ENCODE measurements at places on chromosomes 11 and 22.
A peak's percentile ranks its signal among the peaks of the same experiment; 100 is the strongest.

DNA sequence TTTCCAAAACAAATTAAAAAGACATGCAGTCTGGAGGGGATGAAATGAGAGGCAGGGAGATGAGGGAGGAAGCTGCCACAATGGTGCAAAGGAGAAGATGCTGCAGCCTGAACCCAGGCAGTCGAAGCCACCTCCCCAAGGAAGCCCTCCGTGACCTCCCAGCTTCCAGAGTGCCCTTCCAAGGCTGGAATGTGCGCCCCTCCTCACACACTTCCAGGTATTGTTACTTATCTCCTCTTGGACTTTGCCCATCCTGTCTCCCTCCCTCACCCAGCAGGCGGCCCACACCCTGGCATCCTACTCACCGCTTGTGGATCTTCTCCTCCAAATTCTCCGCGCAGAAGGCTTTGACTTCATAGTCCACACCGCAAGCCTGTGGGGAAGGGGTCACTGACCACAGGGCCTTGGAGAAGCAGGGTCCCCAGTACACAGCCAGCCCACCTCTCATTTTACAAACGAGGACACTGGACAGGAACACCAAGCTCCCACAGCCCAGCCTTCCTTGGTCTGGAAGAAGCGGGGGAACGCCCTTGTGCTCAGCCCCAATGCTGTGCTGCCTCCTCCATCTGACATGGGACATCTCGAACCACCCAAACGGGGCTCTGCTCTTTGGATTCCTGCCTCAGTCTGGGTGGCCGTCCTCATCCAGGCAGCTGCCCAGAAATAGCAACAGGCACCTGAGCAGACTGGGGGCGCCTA lies 40.3 kb downstream of the TPBGL start:
- no peak for DNase-seq

GRCh38 chr11:122882189-122882856 lies at the start of gene JHY:
Gene JHY (plus strand): TSS chr11:122882759. CDS start chr11:122885850, 3,091 bp downstream.
- peak; percentile 24 for DNase-seq

DNA sequence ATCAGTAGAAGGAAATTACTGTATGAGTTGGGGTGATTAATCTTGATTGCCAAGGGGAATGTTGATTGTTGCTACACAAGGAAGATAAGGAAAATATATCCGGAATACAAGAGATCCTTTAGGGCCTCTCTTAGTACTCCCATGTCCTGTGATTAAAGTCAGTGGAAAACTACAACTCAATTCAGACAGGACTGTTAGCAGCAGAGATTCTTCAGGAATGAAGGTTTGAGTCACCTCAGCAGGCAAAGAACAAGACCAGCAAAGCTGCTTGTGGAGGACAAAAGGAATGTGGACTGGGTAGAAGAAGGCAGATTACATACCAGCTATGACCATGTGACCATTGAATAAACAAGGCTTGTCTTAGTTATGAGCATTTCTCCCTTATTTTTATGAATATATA lies 478.2 kb downstream of the BUD13 start:
- DNase-seq, result no peak

GRCh38 chr11:7965386-7965785 lies at the start of gene NLRP10:
Gene NLRP10 (minus strand): TSS chr11:7965447. CDS start chr11:7963495, 1,952 bp downstream.
- no peak for DNase-seq

- DNase-seq, result no peak
These were observed 5.5 kb downstream of the OPCML start for GRCh38 chr11:133526790-133527189.

DNA sequence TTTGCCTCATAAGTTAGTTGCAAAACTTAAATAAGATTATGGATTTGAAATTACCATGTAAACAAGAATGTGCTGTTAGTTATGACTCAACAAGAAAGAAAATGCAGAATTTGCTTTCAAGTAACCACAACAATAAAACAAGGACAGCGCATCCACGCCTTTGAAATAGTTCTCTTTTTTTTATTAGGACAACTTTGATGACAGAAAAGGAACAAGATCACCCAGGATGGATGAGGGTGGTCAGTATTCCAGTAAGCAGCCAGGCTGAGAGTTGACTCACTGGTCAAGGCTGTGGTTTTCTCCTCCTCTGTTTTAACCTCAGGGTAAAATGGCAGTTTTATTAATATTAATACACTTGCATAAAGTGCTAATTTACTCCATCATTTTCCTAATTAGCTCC lies 544.4 kb downstream of the OPCML start:
- no peak for DNase-seq

GRCh38 chr22:16922706-16923105 lies 85.3 kb downstream of the GAB4 start:
- no peak for DNase-seq

GRCh38 chr11:86999388-86999787 lies 38.3 kb upstream of the TMEM135 start:
- no peak for DNase-seq

GRCh38 chr11:117868088-117868487 lies 8.4 kb downstream of the FXYD6 start:
- DNase-seq, result no peak

DNA sequence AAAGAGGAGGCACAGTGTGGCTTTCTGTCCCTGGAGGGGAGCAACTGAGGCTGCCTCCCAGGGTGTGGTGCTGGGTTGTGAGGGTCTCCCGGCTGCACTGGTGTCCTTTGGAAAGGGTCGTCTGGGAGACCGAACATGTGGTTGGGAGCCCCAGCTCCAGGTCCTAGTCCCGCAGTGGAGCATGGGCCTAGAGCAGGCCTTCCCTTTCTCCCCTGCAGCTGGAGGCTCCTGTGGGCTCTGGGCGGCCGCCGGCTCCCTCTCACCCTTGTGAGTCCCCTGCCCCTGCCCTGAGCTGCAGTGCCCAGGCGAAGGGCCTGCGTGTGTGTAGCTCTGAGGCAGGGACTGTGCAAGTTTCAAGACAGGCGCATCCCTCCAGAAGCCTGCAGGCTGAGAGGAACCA lies 1492.7 kb downstream of the BRD1 start:
- DNase-seq, result no peak

DNA sequence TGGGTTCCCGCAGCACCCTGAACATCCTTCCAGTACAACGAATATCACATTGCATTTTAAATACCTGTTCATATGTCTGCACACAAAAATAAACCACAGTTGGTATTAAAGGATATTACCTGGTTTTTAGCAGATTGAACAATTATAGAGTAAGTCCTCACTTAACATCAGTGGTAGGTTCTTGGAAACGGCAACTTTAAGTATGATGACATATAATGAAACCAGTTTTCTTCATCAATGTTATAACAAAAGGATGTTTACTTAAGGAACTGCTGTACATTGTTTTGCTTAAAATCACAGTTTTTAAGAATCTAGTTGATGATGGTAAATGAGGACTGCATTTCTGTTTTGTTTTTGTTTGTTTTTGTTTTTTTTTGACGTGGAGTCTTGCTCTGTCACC lies 28.0 kb downstream of the TRIM66 start:
- no peak for DNase-seq

DNA sequence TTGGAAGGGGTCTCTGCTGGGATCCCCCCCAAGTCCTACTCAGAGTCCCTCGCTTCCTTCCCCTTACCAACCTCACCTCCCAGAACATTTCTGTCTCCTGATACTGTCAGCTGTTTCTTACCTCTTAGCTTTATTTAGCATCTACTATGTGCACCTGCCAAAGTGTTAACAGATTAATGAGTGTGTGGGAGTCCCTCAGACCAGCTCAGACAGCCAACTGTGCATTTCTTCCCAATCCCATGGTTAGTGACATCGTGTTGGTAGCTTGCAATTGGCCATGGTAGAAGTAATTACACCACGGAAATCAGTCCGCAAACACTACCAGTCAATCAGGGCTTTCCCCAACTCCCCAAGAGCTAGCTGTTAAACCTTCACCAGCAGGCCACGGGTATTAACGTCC lies 150.6 kb downstream of the DSCAML1 start:
- DNase-seq, result no peak

DNA sequence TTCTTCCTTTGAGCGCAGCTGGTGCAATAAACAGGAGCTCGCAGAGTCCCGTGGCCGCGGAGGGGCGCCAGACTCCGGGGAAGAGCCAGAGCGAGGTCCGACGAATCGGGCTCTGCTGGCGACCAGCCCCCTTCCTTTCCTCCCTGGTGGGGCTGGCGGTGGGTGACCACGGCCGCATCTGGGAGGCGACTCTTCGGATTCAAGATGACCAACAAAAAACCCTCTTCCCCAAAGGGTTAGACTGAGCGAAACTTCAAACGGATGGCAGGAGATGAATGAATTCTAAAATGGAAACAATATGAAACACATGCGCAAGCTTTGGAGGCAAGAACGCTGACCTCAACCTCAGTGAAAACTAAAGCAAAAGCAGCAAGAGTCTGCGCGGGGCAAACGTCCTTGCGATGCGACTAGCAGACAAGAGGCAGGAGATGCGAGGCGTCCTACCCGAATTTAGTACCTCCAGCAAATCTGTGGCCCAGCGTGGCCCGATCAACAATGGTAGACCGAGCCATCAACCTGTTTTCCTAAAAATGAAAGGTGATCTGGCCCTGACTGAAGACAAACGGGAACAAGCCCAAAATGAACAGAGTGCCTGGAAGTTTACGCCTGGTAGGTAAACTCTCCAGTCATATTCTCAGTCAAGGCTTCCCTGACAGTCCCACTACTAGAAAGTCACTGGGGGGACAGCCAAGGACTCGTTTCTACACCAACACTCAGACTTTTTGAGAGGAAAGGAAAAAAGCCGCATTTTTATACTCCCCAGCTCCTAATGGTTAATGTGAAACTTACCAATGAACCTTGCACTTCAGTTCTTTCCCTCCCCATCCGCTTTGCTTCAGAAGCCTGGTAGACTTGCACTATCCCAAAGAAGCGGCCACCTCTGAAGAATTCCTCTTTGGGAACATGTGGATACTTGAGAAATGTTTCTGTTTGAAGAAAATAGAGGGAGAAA lies 11.6 kb downstream of the MMP3 start:
- no peak for DNase-seq
